ENCODE measurements at places on chromosomes 12 and 14.
A peak's percentile ranks its signal among the peaks of the same experiment; 100 is the strongest.

- DNase-seq = peak; percentile 78
Measured at GRCh38 chr12:68792952-68793351, 15.0 kb upstream of the MDM2 start.

GRCh38 chr12:16691624-16692023 lies 85.7 kb upstream of the LMO3 start:
- no peak for DNase-seq

DNA sequence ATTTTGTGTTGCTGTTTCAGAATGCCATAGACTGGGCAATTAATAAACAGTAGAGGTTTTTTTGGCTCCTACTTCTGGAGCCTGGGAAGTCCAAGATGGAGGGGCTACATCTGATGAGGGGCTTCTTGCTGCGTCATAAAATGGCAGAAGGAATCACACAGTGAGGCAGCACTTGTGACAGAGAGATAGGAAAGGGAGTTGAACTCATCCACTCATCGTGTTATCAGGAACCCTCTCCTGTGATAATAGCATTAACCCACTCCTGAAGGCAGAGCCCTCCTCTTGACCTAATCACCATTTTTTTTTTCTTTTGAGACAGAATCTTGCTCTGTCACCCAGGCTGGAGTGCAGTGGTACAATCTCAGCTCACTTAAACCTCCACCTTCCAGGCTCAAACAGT lies 9.7 kb downstream of the TDG start:
- no peak for DNase-seq

- DNase-seq = peak; percentile 30
Measured at GRCh38 chr14:21102521-21103410, 1.9 kb downstream of the TMEM253 start.

GRCh38 chr14:37436519-37436918 lies 158.5 kb downstream of the FOXA1 start:
- DNase-seq = no peak

DNA sequence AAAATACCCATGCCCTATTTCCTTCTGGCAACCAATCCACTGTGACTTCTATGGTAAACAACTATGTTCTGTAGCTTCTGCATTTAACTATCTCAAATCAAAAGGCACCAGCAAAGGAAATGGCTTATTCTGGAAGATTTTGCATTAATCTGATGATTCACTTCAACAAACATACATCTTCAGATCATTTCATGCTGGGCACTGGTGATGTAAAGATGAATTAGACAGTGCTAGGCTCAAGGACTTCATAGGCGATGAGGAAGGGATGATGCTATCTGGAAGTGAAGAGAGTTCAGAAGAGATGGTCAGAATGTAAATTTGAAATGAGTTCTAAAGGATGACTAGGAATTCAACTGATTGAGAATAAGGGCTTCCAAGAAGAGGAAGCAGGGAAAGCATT lies 363.3 kb downstream of the PAWR start:
- DNase-seq = no peak

- no peak for DNase-seq
Measured at GRCh38 chr12:58293308-58293982, 352.1 kb downstream of the ATP23 start.

GRCh38 chr14:67765192-67765834 lies 51.1 kb downstream of the ZFYVE26 start:
- no peak for DNase-seq

DNA sequence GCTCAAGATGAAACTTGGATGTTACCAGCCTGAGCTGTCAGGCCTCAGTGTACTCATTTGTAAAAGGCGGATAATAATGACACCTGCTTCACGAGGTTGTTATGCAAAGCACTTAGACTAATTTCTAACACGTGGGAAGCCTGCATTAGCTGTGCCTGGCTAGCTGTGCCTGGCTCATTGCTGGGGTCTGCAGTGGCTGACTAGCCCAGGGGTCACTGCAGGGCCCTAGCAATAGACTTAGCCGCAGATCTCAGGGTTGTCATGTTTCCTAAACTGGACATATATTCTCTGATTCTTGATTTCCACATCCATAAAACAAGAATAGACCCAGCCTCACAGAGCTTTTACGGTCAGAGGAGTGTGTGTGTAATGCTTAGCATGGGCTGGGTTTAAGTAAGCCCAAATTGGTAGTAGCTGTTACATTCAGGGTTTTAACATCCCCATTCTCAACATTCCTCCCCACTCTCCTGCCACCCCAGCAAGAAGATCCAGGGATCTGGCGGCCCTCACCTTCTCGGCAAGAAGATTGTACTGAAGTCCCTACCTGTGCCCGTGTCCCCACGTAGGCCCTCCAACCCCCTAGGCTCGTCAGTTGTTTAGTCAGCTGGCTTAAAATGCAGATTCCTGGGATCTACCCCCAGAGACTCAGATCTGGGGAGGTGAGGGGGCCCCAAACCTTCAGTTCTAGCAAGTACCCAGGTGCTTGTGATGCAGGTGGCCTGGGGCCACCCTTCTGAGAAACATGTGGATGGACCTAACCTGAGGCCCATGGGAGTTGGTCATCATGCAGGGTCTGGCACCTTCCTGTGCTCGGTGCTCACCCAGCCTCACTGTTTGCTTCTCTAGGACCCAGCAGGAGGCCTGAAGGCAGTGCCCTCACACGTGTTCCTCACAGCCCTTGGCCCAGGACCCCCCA lies 8.6 kb downstream of the NR4A1 start:
- DNase-seq = no peak

DNA sequence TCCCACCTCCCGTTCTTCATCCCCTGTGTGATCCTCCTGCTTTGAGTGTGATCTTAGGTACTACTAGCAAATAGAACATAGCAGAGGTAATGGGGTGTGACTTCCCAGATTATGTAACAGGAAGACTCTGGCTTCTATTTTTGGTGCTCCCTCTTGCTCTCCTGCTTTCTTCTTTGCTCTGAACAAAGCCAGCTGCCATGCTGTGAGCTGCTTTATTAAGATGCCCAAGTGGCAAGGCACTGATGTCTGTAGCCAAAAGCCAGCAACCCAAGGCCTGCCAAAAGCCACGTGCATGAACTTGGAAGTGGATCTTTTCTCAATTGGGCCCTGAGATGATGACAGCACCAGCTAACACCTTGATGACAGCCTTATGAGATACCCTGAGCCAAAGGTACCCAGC lies 5.8 kb upstream of the MFAP5 start:
- no peak for DNase-seq

- DNase-seq = peak; percentile 48
Measured at GRCh38 chr12:12645485-12645884, 33.8 kb downstream of the CREBL2 start.

GRCh38 chr14:81161088-81161487 lies 59.7 kb downstream of the GTF2A1 start:
- DNase-seq = no peak

DNA sequence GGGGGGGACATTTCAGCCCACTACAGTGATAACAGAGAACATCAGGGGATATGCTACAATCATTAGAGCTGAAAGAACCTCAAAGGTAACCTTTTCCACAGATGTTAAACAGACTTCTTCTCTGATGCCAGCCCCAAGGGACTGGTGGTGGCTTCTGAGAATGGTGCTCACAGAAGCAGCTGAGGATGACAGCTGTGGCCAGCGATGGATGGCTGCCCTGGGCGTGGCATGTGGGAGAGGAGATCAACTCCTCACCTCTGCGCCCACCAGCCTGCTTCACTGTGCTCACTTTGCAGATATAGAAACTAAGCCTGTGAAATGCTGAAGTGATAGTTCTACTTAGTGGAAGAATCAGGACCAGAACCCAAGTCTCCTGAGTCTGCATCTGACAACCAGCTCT lies 33.0 kb downstream of the FOXN3 start:
- peak; percentile 38 for DNase-seq

- DNase-seq = no peak
Measured at GRCh38 chr12:52616680-52617402, 1.5 kb downstream of the KRT73 start.

DNA sequence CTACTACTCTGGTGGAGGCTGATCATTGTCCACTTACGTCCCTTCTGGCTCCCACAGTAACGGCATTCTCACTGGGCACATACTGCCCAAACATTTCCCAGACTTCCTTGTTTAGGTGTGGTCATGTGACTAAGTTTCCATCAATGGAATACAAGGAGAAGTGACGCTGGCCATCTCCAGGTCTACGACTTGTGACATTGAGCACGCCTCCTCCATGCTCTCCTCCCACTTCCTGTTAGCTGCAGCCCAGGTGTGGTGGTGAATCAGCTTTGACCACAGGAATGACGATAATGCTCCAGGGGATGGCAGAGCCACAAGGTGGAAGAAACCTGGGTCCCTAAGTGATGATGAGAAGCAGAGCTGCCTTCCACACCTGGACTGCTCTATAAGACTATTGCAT lies 6.0 kb upstream of the SLC24A4 start:
- no peak for DNase-seq

GRCh38 chr12:109710205-109710746 lies 3.3 kb upstream of the FAM222A start:
- no peak for DNase-seq

DNA sequence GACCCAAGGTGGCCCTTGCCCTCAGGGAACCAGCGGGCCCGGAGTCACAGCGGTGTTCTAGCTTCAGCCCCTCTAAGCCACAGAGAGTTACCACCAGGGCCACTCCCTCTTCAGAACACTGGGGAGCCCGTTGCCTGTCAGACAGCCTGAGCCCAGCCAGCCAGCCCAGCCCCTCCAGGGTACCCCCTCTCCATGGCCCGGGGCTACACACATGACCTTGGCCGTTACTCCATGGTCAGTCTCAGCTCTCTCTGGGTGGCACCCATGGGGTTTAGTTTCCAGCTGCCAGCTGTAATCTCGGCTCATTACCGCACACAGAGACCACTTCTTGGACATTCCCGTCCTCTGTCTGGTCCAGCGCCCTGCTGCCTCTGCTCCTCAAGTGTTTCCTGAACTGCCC lies 35.0 kb downstream of the PPP2R5C start:
- DNase-seq = no peak

DNA sequence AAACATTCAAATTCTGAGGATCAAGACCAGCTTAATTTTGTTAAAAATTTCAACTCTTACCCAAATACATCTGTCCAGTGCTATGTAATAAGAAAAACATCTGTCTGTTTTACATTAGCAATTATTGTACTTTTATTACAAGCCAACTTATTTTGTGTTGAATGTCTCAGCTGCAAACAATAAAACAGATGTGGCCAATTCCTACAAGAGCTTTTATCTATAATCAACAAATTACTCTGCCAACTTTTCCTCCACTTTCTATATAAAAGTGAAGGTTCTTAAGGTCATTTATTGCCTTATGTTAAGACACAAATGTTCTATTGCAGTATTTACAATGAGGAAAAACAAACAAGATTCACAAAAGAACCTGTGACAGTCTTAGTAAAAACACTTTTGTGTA lies 72.7 kb downstream of the NOVA1 start:
- no peak for DNase-seq

DNA sequence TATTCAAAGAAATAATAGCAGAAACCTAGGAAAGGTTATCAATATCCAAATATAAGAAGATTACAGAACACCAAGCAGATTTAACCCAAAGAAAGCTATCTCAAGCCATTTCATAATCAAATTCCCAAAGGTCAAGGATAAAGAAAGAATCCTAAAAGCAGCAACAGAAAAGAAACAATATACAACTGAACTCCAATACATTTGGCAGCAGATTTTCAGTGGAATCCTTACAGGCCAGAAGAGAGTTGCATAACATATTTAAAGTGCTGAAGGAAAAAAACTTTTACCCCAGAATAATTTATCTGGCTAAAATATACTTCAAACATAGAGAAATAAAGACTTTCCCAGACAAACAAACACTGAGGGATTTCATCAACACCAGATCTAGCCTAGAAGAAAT lies 54.3 kb downstream of the DENND5B start:
- no peak for DNase-seq

DNA sequence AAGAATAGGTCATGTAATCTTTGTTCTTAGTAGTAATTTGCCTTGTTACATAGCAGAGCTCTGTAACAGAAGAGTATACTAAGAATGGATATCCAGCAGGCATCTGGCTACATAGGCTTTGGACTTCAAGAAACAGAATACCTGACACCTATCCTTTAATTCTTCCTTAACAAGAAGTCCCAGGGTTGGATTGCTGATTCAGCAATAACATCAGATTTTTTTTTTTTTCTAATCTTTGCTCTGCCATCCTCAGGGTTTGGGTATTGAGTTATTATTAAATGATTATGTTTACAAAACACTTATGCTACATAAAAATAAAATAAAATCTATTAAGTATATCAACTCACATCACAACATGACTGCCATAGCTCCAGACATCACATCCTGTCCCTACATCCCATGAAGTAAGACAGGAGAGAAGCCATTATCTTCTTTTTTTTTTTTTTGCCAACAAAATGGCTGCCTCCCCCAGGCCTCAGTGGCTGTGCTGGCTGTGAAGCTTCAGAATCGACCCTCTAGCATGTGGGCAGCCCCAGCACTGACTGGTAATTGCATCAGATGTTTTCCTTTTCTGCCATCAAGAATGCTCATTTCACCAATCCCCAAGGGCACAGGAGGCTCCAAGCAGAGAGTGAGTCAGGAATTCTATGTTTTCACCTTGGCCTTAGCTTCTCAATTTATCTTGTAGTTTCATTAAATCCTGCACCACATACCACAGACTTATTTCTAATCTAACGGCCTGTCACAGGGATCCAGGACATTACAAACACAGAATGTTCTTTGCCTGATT lies 186.2 kb downstream of the DICER1 start:
- no peak for DNase-seq

DNA sequence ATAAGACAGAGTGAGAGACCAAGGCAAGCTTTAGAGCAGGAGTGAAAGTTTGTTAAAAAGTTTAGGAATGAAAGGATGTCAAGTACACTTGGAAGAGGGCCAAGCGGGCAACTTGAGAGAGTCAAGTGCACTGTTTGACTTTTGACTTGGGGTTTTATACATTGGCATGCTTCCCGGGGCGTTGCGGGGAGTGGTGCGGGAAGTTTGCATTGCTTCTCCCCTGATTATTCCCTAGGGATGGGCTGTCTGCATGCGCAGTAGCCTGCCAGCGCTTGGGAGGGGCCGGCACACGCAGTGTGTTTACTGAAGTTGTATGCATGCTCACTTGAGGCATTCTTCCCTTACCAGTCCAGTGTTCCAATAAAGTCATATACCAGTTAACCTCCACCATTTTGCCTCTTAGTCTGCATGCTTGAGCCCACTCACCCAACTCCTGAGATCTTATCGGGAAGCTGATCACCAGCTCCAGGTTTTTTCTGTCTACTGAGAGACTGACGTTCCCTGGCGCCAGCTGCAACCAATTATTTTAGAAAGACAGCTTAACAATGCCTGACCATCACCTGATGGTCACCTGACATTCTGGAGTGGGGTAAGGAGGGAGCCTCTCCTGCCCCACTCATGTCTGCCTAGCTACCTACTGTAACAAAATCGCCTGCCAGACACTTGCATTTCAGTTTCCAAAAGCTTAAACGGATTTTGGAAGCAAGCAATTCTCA lies 53.2 kb downstream of the DACT1 start:
- no peak for DNase-seq

All from GM13977 (cell line).